A172 (cell line): ENCODE measurements at places on chromosomes 1 and 21.

DNA sequence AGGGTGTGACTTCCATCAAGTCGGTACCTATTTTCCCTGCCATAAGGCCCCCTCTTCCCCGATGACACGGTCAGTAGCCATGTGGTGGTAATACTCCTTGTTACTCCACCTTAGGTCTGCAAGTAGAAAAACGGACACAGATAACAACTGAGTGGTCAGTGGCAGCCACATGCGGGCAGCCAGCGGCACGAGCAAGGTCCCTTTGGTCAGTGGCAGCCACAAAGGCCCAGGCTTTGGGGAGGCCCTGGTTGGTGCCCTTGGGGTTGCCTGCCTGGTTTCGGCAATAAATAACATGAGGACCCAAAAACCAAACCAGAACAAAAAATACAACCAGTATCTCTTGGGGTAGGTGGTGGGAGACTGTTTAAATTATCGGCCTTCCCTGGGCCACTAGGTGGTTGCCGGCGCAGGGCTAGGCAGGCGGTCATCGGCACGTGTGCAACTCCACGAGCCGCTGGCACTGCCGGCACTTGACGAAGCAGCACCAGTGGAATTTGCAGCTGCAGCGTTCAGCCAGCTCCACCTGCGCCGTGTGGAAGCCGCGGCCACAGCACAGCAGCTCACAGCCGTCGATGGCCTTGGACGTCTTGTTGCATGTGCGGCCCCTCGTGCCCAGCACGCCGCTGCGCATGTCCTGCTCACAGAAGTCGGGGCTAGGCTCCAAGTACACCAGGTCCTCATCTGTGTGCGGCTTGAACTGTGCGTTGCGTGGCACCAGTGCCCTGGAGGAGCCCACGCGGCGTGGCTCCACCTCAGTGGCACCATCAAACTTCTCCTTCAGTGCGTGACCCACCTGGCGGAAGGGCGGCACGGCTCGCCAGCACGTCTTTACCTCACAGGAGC is 23.1 kb downstream of the WNT4 start:
- no peak for DNase-seq

GRCh38 chr21:34073749-34074282 is 438 bp downstream of the MRPS6 start:
- DNase-seq: no peak

- no peak for DNase-seq
Observed at GRCh38 chr1:109543988-109544735, 4.3 kb upstream of the GNAI3 start.

DNA sequence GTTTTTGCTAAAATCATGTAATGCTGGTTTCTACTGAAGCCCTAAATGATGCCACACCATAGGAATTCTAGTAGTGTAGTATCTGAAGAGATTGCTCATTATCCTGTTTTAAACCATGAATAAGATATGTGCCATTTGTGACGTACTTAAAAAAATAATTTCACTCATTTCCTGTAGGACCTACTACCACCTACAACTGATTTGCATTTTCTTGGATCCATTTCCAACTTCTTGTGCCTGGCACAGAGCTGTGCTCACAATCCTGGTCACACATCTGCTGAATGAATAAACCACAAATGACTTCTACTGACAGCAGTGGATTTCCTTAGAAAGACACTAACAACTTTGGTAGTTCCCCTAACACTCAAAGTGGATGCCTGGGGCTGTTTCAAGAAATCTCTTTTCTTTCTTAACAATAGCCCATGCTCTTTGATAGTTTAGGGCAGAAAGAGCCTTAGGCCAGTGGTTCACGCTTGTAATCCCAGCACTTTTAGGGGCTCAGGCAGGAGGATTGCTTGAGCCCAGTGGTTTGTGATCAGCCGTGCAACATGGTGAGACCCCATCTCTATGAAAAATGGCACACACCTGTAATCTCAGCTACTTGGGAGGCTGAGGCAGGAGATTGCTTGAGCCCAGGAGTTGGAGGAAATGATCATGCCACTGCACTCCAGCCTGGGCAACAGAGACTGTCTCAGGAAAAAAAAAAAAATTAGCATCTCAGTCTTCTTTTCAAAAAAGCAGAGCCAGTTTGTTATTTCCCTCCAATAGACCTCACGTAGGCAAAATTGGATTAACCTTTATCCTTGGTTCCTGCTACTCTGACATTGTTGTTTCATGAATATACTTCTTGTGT is 13.0 kb upstream of the BATF3 start:
- peak; percentile 67 for DNase-seq

DNA sequence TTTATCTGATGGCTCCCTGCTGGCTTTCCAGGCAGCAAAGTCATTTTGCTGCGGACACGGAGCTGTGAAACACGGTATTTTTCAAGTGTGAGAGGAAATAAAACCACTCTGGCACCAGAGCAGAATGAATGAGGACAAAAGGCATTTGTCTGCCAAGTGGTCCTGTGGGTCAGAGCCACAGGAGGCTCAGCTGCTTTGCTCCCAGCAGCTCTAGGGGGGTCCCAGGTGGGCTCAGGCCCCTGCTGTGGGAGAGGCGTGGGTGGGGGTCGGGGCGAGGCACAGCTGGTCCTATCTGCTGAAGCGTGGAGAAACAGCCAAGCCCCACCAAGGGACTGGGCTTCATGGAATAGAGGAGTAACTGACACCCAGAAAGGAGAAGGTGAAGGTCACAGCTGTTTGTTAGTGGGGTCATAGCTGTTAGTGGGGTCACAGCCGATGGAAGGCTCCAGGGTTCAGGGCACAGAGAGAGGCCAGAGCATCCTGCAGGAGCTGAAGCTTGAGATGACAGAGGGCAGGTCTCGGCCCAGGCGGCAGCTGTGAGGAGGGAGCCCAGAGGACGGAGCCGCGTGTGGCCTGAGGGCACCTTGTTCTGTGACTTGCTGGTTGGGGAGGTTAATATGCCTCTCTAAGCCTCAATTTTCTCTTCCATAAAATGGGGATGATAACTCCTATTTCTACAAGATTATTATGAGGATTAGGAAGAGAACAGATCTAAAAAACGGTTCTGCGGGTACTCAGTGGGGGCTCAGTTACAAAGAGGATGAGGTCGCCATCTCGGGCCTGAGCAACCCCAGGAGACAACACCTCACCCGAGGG is 7.1 kb downstream of the KIF17 start:
- DNase-seq: no peak

GRCh38 chr1:173946380-173946921 is 29.3 kb upstream of the SERPINC1 start:
- no peak for DNase-seq

DNA sequence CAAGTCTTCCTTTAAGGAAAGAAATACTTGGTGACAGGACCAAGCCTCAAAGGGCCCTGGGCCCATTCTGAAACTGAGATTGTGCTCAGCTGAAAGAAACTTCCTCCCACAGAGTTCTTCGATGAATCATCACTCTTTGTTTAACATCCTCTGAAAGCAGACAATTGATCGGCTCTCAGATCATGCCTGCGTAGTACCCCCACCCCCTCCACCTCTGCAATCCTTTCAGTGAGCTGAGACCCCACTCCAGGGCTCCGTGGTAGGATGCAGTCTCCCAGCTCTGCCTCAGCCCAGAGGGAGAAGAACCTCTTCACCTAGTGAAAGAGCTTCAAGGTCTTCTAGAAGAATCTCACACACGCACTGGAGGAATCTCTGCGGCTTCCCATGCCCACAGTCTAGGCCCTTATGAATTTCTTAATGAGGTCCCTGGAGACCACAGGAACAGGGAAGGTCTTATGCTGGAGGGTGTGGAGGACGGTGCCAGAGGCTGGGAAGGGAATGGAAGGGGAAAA is 104.9 kb upstream of the SOD1 start:
- DNase-seq: peak; percentile 25

GRCh38 chr1:235090406-235091069 is 38.1 kb downstream of the TOMM20 start:
- DNase-seq: peak; percentile 80

- no peak for DNase-seq
Observed at GRCh38 chr1:27444632-27445031, 45.3 kb downstream of the WASF2 start.

GRCh38 chr1:171142416-171143385 is 42.4 kb upstream of the FMO2 start:
- no peak for DNase-seq

DNA sequence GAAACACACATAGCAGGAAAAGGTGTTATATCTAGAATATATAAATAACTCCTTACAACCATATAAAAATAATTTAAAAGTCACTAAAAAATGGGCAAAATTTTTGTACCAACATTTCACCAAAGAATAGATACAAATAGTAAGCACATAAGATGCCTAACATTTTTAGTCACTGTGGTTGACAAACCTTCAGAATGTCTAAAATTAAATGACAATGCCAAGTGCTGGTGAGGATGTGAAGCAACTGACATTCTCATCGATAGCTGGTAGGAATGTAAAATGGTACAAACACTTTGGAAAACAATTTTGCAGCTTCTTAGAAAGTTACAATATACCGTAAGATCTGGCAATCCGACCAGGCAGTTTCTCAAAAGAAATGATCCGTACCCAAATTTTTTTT is 14.4 kb upstream of the TOMM20 start:
- no peak for DNase-seq

GRCh38 chr1:75273110-75273509 is 138.9 kb downstream of the LHX8 start:
- no peak for DNase-seq

GRCh38 chr1:1832166-1832565 is 53.9 kb upstream of the NADK start:
- DNase-seq: no peak

DNA sequence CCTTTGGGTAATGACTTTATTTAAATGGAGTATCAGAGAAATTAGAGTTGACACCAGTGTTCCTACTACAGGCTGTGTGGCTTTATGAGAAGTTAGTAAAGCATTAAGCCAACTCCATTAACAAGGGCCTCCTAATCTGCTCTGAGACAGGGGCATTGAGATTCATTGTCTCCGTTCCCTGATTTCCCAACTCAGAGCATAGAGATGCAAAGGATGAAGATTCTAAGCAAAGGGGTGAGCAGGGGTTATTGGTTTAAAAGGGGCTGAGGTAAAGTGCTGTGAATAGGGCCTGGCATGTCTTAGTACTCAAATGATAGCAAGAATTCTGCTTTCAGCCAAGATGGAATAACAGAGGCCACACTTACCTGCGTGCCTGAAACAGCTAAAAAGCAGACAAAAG is 428.4 kb downstream of the PTPRU start:
- no peak for DNase-seq

DNA sequence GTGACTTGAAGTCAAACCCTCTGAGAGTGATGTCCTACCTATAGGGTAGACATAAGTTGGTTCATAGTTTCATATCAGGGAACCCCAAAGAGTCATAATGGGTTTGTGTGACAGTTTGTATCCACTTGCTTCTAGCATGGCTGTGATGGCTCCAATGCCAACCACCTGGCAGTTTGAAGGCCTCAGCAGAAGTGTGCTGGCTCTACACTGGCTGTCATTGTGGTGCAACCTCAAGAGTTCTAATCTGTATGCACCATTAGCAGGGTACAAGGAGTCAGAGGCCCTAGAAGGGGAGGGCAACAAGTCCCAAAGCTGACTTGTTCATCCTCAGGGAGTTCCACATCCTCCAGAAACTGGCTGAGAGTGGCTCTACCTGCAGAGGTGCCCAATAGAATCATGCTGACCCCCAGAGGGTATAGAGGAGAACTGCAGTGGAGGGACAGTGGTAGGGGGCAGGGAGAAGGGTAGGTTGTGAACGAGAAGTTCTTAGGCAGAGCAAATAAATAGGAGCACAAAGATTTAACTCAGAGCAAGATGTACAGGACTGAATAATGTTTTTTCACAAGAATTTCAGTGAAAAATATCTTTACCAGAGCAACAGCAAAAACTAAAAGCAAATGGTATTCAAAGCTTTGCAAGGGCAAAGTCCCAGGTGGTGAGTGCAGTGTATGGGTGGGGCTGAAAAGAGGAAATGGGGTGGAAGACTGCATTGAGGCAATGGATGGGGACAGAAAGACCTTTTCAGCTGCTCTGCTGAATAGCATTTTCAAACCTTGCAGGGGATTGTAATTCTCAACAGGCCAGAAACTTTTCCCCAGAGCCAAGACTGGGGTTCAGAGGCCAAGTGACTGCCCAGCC is 3.2 kb downstream of the FCRL2 start:
- DNase-seq: no peak

GRCh38 chr1:190494451-190494850 is 16.8 kb upstream of the BRINP3 start:
- DNase-seq: no peak

DNA sequence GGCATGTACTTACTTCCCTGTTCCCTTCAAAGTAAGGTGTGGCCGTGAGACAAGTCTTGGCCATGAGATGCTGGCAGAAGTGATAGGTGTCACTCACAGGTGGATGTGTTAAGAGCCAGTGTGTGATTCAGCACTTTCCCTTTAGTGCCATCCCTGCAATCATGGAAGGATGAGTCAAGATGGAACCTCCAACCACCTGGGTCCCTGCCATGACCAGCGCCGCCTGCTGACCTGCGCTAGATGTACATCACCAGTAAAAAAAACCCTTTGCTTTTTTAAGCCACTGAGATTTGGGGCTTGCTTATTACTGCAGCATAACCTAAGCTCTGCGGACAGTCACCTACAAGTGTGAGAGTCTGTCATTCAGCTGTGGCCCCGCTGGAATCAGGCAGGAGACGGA is 71.7 kb downstream of the TOMM20 start:
- peak; percentile 48 for DNase-seq

DNA sequence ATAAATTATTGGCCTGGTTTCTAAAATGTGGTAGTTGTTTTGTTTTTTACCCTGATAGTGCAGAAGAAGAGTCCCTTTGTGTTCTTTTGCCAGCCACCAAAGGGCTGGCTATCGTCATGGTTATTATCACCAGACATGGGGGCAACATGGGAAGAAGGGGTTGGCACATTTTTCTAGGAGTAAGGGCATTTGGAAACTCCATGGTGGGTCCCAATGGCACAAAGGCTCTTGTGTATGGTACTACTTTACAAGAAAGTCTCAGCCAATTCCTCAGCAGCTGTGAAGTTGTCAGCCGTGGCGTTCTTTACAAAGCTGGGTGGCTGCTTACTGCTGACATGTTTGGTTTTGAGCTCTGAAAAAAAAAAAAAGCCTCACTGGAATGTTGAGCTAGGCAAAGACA is 330.4 kb upstream of the ESRRG start:
- DNase-seq: no peak

GRCh38 chr1:198125995-198126735 is 30.6 kb upstream of the NEK7 start:
- DNase-seq: peak; percentile 84

DNA sequence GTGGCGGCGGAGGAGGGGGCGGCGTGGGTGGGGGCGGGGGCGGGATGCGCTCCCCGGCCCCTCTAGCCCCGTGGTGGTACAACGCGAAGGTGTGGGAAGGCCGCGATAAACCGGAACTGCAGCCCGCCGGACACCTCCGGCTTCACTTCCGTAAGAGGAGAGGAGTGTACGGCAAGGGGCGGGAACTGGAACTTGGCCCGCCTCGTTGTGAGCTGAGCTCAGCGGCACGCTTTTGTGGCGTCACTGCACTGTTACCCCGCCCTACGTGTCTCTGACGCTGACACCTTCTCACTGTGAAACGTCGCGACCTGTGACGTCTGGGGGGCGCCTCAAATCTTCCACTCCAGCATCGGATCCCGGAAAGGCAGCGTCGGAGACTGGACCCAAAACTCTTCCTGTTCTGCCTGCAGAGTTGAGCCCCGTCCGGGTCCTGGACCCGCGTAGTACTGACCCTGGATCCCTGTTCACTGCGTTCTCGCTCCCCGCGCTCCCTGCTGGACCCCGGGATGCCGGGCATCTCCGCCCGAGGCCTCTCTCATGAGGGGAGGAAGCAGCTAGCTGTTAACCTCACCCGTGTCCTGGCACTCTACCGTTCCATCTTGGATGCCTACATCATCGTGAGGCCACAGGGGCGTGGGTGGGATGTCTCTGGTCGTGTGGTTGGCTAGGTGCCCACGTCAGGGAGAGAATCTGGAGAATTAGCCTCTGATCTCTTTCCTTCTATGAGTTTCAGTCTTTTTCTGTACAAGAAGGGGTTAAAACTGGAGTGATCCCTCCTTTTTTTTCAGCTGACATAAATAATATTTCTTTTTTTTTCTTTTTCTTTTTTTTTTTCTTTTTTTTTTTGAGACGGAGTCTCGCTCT is at the start of gene ISG20L2:
TSS of gene ISG20L2 (minus strand) at position 168 of the 864 bp plus-strand sequence. CDS start 1,114 bp downstream, outside the sequence.
- peak; percentile 99 for DNase-seq
